ENCODE measurements at places on chromosomes 7 and 10.

GRCh38 chr7:67621704-67622103 lies 625.1 kb downstream of the TYW1 start:
- no peak for DNase-seq

DNA sequence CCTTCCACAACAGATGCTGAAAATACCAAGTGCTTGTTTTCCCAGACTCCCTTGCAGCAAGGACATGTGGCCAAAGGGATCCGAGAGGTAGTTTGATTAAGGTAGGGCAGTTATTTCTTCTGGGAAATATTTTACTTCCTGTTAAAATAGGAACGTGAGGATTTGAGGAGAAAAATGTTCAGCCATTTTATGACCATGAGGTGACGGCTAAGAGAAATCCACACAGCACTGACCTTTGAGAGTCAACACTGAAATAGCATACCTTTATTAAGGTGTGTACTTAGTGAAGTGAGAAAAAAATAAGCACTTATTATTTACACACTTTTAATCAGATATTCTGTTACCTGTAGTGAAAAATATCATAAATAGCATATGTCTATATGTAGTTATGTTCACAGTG lies 133.9 kb downstream of the PPP1R3A start:
- DNase-seq = no peak

GRCh38 chr7:155975490-155975889 lies 163.2 kb upstream of the SHH start:
- DNase-seq = no peak

DNA sequence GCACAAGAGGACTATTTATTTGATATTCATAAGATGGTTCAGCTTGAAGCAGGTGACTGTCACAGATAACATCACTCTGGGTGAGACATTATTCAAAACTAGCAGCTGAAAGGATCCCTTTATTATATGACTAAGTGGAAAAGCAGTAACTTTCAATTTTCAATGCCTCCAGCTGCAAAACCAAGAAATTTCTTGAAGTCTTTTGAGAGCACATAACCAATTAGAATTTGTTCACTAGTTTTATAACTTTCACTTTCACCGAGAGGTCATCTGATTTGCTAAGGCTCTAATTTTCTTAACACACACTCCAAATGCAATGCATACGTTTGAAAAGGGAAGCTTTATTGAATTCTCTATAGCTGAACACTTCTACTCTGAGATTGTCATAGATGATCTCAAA lies 88.6 kb upstream of the KLF14 start:
- peak; percentile 99 for DNase-seq

DNA sequence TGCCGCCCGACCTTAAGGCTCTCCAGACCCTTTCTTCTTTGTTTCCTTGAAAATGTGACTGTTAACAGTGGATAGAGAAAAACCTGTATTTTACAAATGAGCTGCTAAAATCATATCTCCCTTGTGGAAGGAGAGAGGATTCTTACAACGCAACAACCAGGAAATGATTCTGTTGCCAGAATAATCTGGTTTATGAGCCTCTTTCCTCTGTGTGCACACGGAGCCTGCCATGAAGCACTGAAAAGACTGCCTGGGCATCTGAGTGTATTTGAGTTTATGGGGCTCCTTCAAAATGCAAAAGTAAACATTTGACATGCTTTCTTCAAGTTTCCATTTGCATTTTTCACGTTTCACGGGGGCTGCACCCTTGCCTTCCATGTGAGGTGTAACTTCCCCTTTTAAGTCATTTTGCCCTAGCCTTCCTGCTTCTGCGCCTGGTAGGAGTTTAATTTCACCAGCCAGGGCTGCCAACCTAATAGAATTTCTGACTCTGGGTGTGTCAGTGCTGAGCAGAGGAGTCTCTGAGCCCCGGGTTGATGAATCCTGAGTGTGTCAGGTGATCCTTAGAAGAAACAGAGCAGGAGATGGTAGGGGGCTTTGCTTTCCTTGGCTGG lies 101.2 kb downstream of the GRB10 start:
- no peak for DNase-seq

- DNase-seq = no peak
Observed at GRCh38 chr10:132946311-132946710, 3.9 kb upstream of the CFAP46 start.

- DNase-seq = peak; percentile 9
Observed at GRCh38 chr10:3779158-3779741, 5.8 kb downstream of the KLF6 start.

DNA sequence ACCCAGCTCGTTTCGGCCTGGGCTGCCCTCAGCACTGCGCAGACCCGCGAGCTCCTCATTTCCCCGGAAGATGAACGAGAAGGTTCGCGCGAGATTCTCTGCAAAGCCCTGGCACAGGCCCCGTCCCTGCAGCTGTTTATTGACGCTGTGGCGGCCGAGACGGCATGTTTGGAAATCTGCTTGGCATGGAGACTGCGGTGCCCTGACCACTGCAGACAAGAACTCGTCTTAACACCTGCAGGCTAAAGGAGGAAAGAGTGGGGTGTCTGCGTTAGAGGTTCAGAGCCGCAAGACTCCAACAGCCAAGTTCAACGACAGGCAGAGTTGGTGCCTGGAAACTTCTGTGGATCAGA lies 125.6 kb downstream of the DNAJB6 start:
- no peak for DNase-seq

GRCh38 chr7:25391295-25391861 lies 163.1 kb upstream of the NPVF start:
- peak; percentile 62 for DNase-seq

DNA sequence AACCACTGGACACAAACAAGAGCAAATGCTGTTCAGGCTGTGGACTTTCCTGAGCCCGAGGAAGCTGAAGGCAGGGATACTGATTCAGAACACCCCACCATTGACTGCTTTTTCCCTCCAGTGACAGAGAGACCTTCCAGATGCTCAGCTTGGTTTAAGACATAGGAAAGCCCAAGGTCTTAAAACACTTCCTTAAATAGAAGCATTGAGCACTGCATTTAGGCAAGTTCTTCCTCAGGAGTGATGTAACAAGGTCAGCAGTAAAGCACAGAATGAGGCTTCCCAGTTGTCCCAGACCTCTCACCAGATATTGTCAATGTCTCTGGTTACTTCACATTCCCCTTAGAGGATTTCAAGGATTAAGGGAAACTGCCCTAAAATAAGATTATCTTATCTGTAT lies 19.6 kb upstream of the CDCA7L start:
- no peak for DNase-seq

DNA sequence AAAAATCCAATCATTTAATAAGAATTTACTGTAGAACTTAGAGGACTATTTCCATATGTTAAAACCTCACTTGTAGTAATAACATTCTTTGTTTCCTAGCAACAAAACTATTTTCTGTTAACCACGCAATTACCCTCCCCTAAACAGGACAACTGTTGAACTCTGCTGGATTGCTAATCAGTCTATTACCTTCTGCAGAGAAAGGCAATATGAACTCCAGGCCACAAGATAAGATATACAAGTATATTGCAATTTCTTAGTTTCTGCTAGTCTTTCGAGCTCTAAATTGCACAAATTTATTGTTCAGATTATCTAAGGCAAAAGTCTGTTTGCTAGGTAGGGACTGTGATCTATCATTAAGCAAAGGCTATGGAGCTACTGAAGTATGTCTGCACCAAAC lies 920.1 kb upstream of the LRRN3 start:
- DNase-seq = no peak

GRCh38 chr10:89875557-89875956 lies 174.2 kb downstream of the KIF20B start:
- no peak for DNase-seq

Measured in SK-MEL-5 (cell line).